ENCODE measurements at places on chromosomes 16 and 17. TPM values are rescaled to one million over a fixed set of nuclear protein-coding genes. Genes with fewer than 3 reads are reported as not detected.
A peak's percentile ranks its signal among the peaks of the same experiment; 100 is the strongest.

DNA sequence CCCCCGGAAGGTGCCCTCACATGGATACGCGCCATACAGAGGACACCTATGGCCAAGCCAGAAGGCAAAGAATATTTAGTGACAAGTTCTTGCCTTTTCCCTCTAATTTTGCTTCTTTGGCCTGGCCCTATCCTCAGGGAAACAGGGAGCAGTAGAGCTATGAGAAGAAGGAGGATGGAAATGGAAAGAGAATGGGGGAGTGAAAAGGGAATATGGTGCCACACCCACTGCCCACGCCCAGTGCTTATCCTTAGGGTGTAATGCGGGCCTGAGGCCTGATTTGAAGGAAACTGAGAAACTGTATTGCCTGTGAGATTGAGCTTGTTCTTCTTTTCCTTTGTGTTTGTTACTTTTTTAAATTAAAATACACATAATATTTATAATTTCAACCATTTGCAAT lies 255.1 kb downstream of the HS3ST3A1 start:
- no peak for DNase-seq

Gene HSPB9
- polyA plus RNA-seq, result 0.41 TPM

DNA sequence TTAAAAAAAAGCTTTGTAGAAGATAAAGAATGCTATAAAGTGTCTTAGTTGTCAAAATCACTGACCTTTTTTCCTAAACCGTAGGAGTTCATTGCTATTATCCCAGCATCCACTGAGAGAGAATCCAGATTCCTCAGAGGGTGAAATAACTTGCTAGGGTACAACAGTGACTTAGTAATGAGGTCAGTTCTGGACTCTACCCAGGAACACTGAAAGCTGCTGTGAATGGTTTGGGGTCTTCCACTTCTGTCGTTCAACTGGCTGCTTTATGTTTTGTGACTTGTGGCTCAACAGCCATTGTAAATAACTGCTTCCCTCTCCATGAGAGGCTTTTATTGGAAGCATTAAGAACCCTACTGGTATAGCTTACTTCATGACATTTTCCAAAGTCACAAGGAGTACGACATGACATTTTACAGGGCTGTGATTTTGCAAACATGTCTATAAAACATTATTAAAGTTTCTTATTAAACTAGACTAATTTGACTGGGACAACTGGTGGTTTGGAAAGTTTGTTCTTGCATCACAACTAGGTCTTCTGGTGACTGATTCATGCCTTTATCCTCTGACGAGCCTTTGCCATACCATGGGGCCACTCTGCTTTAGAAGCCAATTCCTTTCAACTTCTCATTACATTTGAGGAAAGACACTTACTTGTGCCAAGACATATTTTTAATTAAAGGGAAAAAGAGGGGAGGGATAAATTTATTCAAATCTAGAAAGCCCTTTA lies 92.2 kb upstream of the CDH11 start:
- no peak for DNase-seq

Gene ZPBP2
- not detected for polyA plus RNA-seq

DNA sequence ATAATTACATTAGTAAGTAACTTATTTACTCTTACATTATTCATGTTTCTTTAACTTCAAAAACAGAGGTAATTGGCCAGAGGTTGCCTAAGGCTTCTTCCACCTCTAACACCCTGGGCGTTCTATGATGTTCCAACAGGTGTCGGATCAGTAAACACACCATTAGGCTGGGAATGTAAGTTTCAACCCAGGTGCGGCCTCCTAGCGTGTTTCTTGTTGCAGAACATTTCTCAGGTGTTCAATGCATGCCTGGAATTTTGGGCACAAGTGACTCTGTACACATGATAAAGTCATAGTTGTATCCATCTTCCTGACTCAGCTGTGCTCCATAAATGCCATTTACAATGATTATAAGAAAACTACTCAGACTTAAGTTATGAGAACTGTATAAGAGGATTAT lies 1.0 kb downstream of the KRTAP2-2 start:
- DNase-seq, result no peak

- DNase-seq, result no peak
Measured at GRCh38 chr16:27258241-27258734, 10.3 kb downstream of the NSMCE1 start.

Gene MTSS2
- 113 TPM for polyA plus RNA-seq

Gene NFATC2IP
- 46.1 TPM for polyA plus RNA-seq

DNA sequence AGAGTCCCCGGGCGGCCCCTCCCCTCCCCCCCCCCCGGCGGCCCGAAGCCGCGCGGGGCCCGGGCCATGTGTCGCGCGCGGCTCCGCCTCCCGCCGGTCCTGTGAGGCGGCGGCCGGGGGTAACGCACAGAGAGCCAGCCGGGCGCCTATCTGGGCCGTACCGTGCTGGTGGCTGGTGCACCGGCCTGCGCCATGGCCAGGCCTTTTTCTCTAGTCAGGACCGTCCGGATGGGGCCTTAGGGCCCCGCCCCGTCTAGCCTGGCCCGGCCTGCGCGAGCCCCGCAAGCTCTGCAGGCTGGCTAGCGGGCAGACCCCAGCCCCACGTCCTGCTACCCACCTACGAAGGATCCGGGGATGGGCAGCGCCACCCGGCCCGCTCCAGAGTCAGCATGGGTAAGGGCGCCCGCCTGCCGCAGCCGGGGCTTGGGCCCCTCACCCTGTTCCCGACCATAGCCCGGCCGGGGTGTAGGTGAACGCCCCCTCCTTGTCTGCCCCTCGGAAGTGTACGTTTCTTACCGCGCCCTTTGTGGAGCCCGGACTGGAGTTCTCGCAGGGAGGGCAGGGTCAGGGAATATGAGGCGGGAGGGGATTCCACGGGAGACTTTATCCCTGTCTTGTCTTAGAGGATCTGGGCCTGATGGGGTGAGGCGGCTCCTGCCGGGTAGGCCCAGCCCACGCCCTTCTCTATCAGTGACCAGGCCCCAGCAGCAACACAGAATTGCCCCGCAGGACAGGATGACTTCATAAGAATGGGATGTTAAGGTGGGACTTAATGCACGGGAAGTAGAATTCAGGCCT lies at the start of gene CENPT:
TSS of gene CENPT (minus strand) at position 630 of the 798 bp plus-strand sequence. CDS start 13,834 bp downstream, outside the sequence.
- DNase-seq, result no peak

Gene NPEPPS
- 120 TPM for polyA plus RNA-seq

GRCh38 chr16:27293343-27293742 lies 20.4 kb upstream of the IL4R start:
- DNase-seq, result no peak

Gene OTOP3
- not detected for polyA plus RNA-seq

GRCh38 chr17:58666858-58667267 lies 25.0 kb downstream of the TEX14 start:
- DNase-seq, result peak; percentile 48

- no peak for DNase-seq
Measured at GRCh38 chr16:84557504-84557903, 53.0 kb upstream of the MEAK7 start.

GRCh38 chr16:6192532-6192931 lies 1094.9 kb upstream of the EEF2KMT start:
- DNase-seq, result no peak

Data from muscle of arm (tissue), 14 donors.